Stimulated activated CD4-positive, alpha-beta T cell treated with anti-CD3 and anti-CD28 coated beads, Interleukin-1b, Interleukin-23, amount 100 ng/mL, for 48 hours (primary cell): ENCODE measurements at places on chromosomes 7 and 10.

DNA sequence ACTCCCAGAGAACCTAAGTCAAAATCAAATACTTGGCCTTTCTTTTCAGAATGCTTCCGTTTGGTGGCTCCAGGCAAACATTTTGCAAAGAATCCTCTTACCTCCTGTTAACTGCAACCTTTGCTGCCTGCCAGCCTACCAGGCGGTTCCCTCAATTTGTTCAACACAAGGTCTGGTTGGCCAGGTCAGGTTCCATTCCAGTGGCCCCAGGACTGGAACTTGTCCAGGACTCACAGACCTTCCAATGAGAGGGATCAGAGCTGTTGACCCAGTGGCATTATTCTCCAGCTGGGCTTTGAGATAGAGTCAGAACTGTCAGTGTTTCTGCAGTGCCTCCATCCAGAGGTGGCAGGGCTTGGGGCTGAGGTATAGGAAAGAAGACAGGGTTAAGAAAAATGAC, 137.0 kb downstream of the NEUROD6 start:
- no peak for DNase-seq

DNA sequence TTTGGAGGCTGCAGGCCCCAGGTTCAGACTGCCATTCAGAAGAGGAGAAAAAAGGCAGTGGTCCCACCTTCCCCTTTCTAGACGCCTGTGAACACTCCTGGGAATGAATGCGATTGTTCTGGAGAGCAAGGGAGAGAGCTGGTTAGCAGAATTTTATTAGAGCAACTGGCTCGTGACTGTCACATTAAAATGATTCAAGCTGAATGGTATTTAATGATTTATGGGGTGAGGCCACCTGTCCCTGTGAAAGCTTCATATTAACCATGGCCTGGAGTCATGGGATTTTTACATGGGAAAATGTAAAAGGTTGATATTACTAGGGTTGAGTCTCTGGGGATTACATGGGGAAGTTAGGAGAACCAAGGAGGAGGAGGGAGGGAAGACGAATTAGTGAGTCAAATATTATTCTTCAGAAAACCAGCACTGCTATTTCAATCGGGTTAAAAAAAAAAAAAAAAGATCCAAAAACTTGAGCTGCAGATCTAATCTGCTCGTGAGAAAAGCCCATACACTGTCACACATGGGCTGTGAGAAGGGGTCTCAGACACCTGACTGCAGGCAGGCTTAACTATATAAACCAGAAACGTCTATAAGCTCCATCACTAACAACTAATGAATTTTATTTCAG, 8.3 kb downstream of the CXCL12 start:
- no peak for DNase-seq

DNA sequence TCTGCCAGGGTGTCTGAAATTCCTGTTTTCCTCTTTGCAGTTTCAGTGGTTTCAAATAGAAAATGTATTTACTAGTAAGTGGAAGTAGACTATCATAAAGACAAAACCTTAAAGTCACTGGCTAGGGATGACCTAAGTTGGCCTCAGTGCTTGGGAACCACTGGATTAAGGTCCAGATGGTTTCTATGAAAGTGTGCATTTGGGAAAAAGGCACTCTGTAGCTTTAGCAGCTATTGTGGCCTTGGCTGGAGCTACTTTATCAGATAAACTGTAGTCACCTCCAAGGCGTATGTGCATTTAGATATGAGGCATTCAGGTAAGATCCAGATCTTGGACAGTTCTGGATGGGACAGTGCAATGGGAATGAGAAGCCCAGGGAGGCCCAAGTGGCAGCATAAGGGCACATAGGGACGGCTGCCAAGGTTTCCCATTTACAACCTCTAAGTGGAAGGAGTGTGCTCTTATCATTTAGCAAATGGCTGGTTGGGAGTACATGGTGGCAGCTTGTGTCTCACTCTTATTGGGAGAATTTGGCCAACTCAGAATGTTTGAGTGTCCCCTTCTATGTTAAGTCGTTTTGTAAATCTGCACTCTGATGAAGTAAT, 185.6 kb downstream of the LRMDA start:
- DNase-seq: no peak

- DNase-seq: no peak
Observed at GRCh38 chr7:76354981-76355730, 3.6 kb downstream of the YWHAG start.

DNA sequence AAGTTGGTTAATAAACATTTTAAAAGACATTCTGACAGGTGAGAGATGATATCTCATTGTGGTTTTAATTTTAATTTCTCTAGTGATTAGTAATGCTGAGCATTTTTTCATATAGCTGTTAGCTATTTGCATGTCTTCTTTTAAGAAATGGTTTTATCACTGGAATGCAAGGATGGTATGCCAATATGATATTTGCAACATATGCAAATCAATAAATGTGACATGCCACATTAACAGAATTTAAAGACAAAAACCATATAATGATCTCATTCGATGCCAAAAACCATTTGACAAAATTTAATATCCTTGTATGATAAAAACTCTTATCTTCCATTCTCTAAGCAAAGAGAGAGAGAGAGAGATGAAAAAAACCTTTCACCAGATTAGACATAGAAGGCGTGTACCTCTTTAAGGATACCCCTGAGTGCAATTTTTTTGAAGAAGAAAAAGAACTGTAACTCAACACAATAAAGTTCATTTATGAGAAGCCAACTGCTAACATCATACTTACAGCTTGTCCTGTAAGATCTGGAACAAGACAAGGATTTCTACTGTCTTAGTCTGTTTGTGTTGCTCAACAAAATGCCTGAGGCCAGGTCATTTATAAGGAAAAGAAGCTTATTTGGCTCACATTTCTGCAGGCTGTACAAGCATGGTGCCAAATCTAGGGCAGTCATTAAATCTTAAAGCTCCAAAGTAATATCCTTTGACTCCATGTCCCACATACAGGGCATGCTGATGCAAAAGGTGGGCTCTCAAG, 39.7 kb upstream of the ZMYND11 start:
- DNase-seq: no peak

GRCh38 chr10:34918776-34919315, 103.8 kb upstream of the PARD3 start:
- no peak for DNase-seq

- DNase-seq: no peak
Observed at GRCh38 chr7:157690833-157691585, 354.2 kb downstream of the DNAJB6 start.

DNA sequence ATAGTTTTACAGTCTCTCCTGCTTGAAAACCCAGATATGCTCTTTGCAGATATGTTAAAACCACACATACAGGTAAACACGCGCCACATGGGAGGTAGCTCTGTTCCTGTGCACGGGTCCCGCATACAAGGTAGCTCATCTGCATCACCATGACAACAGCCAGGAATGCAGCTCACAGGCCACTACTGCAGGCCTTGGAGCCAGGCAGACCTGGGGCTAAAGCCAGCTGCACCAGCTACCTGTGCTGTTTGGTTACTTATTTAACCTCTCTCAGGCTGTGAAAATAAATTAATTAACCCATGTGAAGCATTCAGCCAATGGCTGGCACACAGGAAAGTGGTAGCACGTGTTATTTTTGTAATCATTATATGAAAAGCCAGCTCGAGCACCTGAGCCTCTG, 428.3 kb downstream of the TNS3 start:
- DNase-seq: no peak

DNA sequence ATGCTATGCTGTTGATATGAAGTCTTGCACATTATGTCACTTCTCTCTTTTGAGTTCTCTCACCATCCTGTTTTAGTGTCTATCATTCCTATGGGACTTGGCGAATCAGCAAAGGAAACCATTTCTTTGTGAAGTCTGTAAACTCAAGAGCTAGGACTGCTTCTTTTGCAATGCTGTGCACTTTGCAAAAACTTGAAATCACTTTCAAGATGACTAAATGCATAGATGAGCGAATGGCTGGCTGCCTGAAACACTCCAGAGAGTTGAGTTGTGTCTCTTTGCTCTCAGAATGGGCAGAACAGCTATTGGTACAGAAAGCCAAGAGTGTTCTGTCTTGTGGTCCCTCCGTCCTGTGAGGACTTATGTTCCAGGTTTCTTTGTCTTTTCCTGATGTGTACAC, 18.3 kb upstream of the ELMO1 start:
- no peak for DNase-seq

GRCh38 chr7:130960208-130960988, 226.4 kb upstream of the KLF14 start:
- peak; percentile 60 for DNase-seq

- DNase-seq: no peak
Observed at GRCh38 chr7:30688718-30689221, 6.5 kb upstream of the CRHR2 start.

- DNase-seq: no peak
Observed at GRCh38 chr10:71765176-71765904, 8.0 kb downstream of the VSIR start.

DNA sequence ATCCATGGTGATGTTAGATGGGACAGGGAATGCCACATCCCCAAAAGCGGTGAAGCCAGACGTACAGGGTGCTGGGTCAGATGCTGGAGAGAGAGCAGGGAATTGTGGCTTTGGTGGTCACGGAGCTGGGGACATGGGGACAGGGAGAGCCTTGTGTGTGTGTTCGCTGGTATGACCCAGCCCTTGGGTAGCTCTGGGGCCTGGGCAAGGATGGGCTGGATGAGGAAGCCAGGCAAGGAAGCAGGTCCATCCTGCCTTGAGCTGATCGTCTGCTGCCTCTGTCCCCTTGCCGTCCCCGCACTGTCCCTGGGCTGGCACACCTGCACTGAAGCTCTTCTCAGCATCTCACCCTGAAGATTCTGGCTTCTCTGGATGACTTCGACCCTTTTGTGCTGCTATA, 15.4 kb upstream of the CLDN4 start:
- DNase-seq: no peak

- DNase-seq: no peak
Observed at GRCh38 chr10:63236113-63236935, 103.2 kb downstream of the NRBF2 start.

DNA sequence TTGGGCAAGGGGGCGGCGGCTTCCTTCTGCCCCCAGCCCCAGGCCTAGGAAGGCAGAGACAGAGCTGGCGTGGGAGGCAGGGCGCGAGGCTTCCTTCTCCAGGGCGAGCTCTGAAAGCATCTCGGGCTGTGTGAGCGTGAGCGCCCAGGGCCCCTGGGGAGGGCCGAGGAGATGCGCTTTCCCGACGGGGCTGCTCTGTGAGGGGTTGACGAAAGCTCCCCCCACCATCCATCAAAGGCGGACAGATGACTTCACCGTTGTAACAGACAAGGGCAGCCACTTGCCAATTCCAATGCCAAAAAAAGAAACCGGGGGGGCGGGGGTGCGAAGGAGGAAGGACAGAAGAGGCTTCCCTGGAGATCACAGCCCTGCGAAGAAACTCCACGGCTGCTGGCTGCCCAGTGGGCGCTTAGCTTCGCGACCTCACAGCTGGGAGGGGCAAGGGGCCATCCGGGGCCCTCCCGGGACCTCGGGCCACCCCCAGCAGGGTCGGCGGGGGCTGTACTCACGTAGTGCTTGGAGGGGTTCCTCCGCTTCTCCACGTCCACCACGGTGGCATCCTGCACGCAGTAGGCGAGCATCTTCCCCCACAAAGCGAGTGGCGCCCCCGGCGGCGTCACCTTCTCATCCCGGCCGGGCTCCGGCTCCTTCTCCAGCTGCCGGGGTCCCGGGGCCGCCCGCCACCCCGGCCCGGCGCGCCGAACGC, 537 bp downstream of the SH3PXD2A start:
- no peak for DNase-seq

- no peak for DNase-seq
Observed at GRCh38 chr10:13658871-13659685, 72.3 kb downstream of the PRPF18 start.

GRCh38 chr7:71937840-71938371, 474.2 kb downstream of the CALN1 start:
- DNase-seq: no peak
